ENCODE measurements at places on chromosomes 1 and 21.

DNA sequence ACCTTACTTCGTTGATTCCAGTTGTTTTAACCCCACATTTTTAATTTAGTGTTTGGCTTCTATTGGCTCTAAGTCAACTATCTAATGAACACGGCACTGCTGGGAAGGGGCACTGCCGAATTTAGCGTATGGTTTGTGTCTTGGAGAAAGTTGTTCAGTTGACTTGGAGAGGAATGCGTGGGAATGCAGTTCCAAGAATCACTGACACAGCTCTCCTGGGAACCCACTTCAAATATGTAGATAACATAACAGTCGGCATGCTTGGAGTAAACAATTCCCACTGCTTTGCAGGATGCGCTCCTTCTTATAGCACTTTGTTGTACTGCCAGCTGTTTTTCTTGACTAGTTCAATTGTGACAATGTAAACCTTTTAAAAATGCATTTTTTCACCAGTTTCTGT is 104.3 kb downstream of the RYR2 start:
- DNase-seq: no peak

GRCh38 chr1:160795951-160796383 is at the start of gene LY9:
TSS of gene LY9 (plus strand) at chr1:160796174. CDS start at chr1:160796188, 14 bp downstream.
- DNase-seq: peak; percentile 91

DNA sequence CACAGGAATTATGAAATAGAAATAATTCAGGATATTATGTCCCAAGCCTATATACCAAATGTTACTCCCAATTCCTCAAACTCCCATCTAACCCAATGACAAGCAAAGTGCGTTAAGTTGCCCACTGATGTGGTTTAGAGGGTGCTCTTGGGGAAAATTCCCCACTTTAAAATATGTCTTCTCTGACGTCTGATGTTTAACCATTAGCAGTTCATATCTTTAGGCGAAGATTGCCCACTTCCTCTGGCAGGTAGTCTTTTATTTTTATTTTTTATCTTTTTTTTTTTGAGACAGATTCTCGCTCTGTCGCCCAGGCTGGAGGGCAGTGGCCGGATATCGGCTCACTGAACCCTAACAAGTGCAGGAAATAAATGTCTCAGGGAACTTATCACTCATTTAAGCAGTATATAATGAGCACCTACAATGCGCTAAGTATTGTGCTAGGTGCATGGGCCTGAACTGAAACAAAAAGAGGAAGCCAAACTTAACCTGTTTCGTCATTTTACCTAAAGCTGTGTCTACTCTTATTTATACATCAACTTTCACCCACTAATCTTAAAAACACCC is 1.3 kb upstream of the LYST start:
- DNase-seq: peak; percentile 61

DNA sequence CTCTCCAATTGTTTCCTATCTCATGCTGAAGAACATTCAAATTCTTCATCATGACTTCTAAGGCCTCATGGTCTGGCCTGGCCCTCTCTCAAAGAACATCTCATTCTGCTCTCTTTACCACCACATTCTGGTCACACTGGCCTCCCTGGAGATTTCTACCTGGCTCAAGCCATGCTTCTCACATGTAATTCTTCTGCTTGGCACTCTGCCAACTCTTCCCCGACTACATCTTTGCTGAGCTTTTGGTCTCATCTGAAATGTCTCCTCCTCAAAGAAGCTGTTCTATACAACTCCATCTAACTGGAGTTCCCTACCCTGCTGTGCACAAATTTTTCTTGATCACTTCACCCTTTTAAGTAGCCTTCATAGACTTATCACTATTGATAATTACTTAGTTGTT is 1.4 kb upstream of the TBX19 start:
- no peak for DNase-seq

GRCh38 chr1:168894397-168894903 is 165.4 kb upstream of the DPT start:
- DNase-seq: no peak

GRCh38 chr1:44418022-44418673 is 13.1 kb downstream of the RNF220 start:
- no peak for DNase-seq

- no peak for DNase-seq
Measured at GRCh38 chr21:36241717-36242116, 78.3 kb upstream of the MORC3 start.

DNA sequence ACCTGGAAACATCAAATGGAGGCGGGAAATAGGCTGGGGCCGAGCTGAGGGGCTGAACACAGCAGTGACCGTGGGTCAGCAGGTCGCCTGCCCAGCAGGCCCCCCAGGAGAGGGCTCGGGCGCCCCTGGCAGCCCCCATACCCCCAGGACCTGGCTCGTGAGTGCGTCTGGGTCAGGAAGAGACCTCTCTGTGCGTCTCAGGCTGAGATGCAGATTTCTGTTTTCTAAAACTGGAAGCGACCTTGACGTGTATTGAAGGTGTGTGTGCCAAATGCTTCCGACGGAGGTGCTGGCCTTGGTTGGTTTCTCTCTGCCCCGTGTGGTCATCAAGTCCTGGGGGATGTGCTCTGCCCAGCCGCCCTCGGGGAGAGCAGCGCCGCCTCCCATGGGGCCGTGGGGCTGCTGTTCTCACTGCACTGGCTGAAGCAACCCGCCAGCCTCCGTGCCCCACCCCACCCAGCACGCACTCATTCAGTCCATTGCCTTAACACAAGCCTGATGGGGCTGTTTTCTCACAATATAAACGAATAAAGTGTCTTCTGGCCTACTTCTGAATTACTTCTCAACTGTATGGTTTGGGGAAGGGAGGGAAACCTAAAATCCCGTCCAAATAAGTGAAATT is 7.4 kb downstream of the PEX10 start:
- no peak for DNase-seq

GRCh38 chr1:30196872-30197638 is 526.3 kb downstream of the MATN1 start:
- no peak for DNase-seq

DNA sequence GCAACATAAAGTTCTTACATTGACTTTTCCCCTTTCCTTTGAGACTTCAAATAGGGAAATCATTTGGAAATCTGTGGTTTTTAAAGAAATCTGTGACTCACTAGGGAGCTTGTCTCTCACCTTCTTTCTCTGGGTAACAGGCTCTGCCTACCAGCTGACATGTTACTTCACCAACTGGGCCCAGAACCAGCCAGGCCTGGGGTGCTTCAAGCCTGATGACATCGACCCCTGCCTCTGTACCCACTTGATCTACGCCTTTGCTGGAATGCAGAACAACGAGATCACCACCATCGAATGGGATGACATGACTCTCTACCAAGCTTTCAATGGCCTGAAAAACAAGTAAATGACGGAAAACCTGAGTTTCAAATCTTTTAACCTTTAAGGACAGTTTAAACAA is 9.2 kb upstream of the CHIA start:
- no peak for DNase-seq

- no peak for DNase-seq
Measured at GRCh38 chr1:5111581-5111980, 457.2 kb downstream of the AJAP1 start.

DNA sequence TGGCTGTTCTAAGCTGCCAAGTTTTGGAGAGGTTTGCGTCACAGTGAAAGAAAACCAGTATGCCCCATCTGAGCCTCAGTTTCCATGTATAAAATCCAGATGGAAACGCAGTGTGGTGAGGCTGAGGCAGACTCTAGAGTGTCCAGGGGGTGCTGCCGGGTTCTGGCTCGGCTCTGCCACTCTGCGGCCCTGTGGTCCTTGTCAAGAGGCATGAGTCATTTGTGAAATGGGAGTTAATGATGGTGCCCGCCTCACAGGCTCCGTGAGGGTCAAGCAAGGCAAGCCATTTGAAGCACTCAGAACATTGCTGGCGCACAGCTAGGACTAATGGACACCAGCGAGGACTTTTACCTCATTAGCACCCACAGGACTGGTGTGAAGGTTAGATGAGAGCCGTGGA is 214.3 kb downstream of the PTPRU start:
- DNase-seq: no peak

GRCh38 chr1:108799001-108799400 is 52.5 kb downstream of the STXBP3 start:
- DNase-seq: no peak

- no peak for DNase-seq
Measured at GRCh38 chr1:101587741-101588140, 350.9 kb downstream of the S1PR1 start.

DNA sequence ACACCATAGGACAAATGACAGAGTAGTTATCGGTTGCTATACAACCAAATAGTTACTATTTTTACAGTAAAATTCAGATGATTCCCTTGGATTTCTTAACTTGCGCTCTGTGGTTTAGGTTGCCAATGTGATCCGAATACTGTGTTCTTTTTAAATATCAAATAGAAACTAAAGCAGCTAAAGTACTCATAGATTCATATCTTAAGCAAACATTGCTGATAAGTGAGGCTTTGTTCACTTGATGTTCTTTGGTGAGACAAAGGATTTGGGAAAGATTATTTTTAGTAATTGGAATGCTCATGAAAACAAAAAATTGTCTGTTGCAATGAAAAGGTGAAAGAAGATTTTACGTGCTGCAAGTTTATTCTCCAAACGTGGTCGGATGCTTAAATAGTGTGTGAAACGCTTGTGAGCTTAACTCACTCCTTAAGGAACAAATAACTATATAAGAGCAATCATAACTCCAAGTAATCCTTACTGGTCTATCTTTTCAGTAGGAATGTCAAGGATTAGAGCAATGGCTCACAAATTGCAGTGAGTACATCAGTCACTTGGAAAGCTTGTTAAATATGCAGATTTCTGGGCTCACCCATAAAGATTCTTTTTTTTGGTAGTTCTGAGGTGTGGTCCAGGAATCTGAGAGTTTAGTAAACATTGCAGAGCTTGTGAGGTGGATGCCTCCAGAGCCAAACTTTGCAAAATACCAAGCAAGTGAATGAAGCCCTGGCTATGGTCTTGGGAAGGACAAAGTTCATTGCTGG is 31.8 kb upstream of the PDC start:
- DNase-seq: no peak

GRCh38 chr1:23216771-23217420 is 406 bp downstream of the HTR1D start:
- DNase-seq: no peak

DNA sequence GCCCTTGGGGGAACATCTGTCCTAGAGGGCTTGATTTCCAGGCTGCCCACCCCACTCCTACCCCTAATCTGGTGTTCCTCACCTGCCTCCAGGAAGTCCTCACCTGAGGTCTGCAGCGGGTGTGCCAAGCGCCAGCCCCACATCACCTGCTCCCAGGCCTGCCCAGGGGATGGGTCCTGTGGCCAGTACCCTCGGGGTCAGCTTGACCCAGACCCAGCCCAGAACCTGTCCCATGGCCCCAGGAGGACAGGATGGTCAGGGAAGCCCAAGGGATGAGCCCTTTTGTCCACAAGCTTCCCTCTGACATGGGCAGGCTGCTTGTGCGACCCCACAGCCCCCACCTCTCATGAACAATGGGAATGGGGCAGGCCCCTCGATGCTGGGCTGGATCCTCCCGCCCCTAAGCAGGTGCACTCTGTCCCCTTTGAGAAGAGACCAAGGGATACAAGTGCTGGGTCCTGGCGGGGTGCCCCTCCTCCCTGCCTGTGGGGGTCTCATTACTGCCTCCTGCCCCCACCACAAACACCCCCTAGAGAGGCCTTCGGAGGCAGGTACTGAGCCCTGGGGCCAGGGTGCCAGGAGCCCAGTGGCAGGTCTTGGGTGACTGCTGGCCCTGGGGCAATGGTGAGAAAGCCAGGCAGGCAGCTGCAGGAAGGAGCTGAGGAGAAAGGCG is 3.2 kb downstream of the MIB2 start:
- no peak for DNase-seq

DNA sequence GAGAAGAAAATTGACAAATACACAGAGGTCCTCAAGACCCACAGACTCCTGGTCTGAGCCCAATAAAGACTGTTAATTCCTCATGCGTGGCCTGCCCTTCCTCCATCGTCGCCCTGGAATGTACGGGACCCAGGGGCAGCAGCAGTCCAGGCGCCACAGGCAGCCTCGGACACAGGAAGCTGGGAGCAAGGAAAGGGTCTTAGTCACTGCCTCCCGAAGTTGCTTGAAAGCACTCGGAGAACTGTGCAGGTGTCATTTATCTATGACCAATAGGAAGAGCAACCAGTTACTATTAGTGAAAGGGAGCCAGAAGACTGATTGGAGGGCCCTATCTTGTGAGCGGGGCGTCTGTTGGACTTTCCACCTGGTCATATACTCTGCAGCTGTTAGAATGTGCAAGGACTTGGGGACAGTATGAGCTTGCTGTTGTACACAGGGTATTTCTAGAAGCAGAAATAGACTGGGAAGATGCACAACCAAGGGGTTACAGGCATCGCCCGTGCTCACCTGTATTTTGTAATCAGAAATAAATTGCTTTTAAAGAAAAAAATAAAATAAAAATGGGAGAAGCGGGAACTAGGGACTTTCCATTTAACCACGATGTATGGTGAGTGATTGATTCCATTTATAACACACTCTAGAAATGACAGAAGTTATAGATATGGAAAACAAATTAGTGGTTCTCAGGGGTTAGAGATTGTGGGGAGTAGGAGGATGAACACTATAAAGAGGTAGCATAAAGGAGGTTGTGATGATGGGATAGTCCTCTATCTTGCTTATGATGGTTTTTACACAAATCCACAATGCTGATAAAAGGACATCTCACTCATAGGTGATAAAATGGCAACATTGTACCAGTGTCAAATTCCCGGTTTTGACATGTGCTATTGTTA is 244.7 kb downstream of the MRPL39 start:
- DNase-seq: no peak

DNA sequence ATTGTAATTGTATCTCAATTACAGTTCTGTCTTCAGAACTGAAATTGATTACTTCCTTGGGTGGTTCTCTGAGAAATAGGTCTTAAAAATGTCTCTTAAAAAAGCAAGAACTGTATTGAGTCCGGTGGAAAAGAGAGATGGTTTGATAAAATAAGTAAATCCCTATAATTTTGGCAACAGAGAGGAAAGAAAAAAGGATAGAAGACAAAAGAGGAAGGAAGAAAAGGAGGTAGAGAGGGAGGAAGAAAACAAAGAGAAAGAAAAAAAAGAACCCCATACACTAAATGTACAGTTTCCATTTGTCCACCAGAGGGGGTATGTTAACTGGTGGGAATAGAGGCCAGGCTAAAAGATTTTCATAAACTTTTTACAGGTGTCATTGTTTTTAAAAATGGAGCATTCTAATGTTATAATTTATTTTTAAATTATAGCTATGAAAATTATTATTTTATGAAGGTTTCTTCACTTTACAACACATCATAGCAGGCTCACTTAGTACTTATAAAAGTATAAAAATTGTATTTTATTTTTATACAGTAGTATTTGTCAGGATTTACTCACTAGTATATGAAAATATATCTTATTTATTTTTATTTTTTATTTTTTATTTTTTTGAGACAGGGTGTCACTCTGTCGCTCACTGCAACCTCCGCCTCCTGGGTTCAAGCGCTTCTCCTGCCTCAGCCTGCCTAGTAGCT is 2.1 kb upstream of the UBE2T start:
- peak; percentile 40 for DNase-seq

Measured in activated CD4-positive, alpha-beta T cell treated with anti-CD3 and anti-CD28 coated beads, Interleukin-2, amount 10 ng/mL, durations not matched to agents 7 days and 5 days (primary cell).